HepG2 (cell line): ENCODE measurements at places on chromosomes 2 and 18.

DNA sequence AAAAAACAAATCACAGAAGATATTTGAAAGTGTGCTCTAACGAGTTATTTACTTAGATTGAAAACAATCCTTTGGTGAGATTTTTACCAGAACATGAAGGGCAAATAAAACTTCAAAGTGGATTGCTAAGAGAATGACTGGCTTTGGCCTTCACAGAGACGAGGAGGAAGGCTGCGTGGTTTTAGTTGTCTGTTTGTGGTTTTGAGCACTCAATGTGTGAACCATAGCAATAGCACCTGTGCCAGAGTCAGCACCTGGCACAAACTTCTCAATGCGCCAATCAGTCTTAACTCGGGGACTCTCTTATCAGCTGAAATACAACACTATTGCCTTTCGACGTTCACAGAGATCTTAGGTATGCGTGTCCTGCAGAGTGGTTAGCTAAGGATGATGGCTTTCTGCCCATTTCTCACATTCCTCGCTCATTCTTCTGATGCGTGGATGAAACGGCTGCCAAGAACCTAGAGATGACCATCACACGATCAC is 70.0 kb downstream of the MBP start:
- DNase-seq = no peak

GRCh38 chr2:46091961-46092667 is 205.1 kb upstream of the EPAS1 start:
- DNase-seq = no peak

DNA sequence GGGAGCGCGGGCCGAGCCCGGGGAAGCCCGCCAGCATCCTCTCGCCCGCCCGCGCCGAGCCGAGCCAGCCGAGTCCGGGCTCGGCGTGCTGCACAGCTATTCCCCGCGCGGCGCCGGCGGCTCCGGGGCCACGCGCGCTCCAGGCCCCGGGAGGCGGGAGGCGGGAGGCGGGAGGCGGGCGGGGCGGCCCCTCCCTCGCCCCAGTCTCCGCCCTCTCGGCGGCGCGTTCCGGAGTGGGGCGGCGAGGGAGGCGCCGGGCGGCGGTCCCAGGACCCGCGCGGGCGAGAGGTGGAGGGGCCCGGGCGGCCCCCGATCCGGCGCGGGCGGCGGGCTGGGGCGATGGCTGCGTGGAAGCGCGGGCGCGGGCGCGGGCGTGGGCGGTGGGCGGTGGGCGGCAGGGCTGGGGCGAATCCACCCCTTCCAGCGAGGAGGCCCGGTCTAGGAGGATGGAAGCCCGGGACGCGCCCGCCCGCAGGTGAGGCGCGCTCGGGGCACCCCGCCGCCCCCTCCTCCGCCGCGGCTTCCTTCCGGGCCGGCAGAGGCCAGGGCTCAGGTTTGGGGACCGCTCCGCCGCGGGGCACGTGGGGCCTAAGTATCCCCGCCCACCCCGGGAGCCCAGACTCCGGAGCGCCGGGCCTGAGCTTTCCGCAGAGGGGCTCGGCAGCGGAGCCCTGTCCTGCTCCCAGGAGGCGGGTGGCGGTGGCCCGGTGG is at the start of gene ADCY3:
ADCY3 (minus strand) TSS at position 140 of the 711 bp plus-strand sequence. CDS start 1,250 bp downstream, outside the sequence.
- no peak for DNase-seq

- DNase-seq = no peak
Observed at GRCh38 chr2:237262838-237263771, 150.9 kb downstream of the COL6A3 start.

- peak; percentile 21 for DNase-seq
Observed at GRCh38 chr18:7000484-7001096, 117.0 kb downstream of the LAMA1 start.

GRCh38 chr18:24656551-24657443 is 196.4 kb downstream of the HRH4 start:
- DNase-seq = no peak

GRCh38 chr2:161709428-161709827 is 85.2 kb downstream of the SLC4A10 start:
- DNase-seq = no peak

- DNase-seq = peak; percentile 13
Observed at GRCh38 chr2:185219981-185220380, 518.6 kb upstream of the FSIP2 start.

DNA sequence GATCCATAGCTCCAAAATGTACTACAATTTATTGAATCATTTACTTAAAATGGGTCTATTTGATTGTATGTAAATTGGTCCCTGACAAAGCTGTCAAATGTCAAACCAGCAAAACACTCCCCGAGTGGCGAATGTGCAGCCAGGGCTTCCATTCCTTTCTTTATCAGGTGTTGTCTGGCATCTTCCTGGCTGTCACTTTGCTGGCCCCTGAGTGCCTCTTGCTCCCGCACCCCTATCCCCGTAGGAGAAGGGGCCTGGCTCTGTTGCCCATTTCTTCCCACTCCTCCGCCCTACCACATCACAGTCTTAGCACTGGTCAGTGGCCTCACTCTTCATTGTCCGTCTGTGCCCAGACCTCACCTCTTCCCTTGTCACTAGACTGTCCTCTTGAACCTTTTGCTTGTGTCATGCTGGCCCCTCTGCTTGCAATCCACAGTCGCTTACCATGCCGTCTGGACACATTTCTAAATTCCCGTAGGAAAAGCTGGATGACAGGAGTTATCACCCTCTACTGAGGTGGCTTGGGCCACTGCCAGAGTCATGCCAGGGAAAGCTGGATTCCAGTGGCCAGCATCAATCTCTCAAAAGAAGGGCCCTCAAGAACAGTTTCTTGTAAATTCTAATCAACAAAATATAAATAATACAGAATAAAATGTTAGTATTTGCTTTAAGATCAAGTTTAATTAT is 15.4 kb downstream of the UBE2F start:
- no peak for DNase-seq

DNA sequence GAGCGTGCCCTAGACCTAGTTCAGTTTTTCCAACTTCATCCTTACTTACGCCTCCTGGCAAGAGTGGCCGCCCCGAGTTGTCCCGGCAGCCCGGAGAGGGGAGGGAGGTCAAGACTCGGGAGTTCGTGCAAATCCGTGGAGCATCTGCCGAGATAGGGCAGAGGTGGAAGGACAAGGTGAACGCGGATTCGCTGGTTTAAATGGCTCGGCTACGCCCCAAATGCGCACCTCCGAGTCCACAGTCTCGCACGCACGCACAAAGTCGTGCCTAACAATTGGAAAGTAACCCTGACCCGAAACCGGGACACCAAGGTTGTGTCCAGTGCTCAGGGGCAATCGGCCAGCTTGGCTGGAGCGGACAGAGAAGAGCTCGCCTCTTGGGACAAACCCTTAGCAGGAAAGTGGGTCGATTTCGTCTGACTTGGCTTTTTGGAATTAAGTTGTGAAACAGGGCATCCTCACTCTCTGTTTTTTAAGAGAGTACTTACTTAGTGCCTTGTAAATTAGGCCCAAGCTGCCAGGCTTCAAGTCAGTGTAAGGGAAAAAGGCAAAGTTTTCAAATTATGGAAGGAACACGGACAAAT is 726 bp upstream of the SS18 start:
- DNase-seq = peak; percentile 54

DNA sequence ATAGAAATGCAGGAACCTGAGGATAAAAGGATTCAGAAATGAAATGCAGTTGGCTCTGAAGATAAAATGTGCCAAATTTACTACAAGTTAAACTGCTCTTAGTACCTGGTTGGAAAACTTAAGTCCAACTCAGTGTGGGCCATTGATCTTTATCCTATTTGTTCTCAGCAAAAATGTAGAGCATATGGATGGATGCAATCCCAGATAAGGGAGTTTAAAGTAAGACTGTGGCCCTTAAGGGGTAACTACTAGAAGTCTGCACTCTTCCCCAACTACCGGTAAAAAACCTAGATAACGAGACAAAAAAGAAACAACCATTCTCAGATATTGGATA is 63.9 kb downstream of the MDH1 start:
- DNase-seq = no peak

DNA sequence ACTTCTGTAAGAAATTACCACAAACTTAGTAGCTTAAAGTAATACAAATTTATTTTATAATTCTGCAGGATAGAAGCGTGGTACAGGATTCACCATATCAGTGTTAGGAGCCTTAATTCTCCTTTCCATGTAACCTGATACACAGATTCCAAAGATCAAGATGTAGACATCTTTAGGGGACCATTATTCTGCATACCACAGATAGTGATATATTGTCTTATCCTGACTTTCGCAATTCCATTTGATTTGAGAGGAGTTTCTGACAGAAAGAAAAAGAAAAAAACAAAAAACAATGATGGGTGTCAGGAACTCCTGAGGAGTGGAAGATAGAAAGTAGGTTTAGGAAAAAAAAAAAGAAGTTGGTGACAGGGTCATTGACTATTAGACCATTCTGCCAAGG is 24.1 kb downstream of the KLHL23 start:
- DNase-seq = no peak

- DNase-seq = peak; percentile 61
Observed at GRCh38 chr2:183207110-183207509, 82.9 kb downstream of the NUP35 start.

DNA sequence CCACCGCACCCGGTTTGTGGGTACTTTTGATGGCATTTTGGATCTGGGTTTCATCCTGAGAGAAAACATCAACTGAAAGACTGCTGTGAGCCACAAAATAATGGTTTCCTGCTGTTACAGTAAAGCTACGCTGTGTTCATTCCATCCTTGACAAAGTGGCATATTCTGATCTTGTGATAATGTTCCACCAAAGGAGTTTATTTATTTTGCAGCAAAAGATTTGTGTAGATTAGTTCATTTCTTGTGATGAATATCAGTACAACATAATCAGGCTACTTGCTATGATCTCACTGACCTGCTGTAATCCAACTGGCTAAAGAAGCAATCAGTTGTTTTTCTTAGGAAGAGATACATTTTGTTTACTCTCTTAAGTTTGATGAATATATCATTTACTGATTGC is 45.0 kb downstream of the EEF1B2 start:
- no peak for DNase-seq

DNA sequence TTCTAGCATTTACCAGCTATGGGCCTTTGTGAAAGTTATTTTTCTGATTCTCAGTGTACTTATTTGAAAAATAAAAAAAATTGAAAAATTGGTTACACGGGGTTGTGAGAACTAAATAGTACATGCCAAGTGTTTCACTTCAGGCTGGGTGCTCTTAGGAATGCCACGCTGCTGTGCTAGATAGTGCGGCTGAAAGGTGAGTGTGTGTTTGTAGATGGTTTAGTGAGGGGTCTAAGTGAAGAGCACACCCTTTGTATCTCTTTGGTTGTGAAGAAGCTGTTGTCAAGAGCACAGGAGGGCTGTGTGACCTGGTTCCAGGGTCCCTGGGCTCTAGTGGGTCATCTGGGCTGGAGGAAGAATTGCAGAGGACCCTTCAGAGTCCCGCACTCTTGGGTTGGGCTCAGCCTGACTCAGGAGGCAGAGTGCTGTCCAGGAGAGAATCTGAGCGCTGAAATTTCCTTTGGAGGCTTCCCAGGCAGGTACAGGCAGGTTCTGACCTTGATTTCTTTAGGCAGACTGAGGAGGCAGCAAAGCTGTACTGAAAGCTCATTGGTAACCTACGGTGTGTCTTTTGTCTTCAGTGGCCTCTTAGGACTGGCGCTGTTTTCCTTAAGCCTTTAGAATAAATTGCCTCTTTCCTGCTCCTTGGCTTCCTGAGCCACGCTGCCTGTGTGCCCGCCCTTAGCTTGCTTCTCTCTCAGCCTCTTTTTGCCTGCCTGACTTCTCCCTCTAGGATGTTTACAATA is 44.4 kb downstream of the MAP4K4 start:
- DNase-seq = no peak
